Activated CD4-positive, alpha-beta T cell treated with anti-CD3 and anti-CD28 coated beads for 36 hours (primary cell): ENCODE measurements at places on chromosomes 1 and 21.

DNA sequence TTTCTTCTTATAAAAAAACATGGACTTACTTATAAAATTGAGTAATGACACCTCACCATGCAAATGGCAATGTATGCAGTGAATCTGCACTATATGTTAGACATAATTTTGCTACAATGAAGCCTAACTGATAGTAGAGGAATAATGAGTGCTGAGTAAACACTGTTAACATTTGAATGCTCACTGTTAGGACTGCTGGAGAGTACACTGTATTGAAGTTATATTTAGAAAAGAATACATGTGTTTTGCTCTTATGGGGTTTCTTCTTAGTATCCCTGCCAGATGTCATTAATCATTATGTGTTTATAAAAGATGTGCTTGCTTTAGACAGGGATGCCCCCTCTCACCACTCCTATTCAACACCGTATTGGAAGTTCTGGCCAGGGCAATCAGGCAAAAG, 111.1 kb upstream of the ZP4 start:
- no peak for DNase-seq

GRCh38 chr21:17196623-17197022, 316.2 kb upstream of the CXADR start:
- no peak for DNase-seq

DNA sequence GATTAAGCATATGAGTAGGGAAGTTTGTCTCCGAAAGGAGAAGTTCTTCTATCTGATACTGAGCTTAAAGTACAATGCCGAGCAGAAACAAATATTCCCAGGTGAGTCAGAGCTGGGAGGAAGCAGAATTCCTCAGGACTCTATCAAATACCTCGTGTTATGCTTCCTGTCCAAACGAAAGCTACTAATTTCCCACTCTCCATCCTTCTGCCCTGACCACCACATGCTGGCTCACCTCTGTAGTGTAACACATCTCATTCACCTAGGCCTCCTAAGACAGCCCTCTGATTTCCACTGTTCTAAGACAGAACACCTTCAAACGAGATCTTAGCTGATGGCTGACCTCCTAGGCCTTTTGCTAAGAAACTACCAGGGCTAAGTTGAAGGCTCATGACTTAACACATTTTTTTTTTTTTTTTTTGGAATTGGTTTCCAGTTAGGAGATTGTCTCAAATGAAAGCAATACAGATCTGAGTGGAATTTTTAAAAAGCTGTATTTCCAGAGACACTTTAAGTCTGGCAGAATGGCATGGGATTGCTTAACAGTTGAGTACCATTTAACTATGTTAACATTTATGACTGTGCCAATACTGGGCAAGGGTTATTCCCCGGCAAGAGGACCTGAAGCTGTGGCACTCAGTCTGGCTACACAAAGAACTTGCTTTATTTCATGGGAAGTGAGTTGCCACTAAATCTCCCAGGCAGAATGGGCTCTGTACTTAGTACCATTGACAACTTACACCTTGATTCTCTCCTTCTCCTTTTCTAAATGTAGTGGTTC, 583.4 kb downstream of the DPYD start:
- no peak for DNase-seq

DNA sequence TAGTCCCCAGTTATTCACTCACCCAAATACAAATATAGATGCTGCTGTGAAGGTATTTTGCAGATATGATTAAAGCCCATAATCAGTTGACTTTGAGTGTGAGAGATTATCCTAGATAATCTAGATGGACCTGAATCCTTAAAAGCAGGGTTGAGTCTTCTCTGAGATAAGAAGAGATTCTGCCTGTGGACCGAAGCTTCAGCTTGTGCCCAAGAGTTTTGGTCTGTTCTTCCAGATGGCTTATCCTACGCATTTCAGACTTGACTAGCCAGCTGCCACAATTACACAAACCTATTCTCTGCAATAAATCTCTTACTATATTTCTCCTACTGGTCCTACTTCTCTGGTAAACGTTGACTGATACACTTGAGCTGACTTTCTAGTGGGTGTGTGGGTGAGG, 145.1 kb downstream of the KCNJ6 start:
- DNase-seq, result no peak

- no peak for DNase-seq
These were observed 2.2 kb downstream of the ERRFI1 start for GRCh38 chr1:8023995-8024313.

GRCh38 chr21:29025328-29025713, 853 bp downstream of the USP16 start:
- DNase-seq, result peak; percentile 32

GRCh38 chr1:119220991-119221390, 80.5 kb upstream of the WARS2 start:
- no peak for DNase-seq

- DNase-seq, result no peak
These were observed 2.5 kb upstream of the DENND2D start for GRCh38 chr1:111202707-111203623.

DNA sequence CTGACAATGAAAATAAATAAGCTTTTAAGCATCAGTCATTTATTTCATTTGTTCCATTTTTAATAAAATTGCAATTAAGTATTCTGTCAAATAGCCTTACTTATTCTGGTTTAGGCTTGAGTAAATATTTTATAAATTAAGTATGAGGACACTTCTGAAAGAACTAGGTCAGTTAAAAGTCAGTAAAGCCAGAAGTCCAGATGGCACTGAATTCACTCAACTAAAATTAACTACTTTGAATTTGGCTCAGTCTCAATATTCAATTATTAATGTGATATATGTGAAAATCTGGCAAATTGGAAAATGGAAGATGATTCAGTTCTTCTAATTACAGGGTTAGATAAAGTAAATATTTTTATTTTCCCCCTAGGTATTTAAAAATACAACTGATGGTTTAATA, 174.2 kb downstream of the BRINP3 start:
- DNase-seq, result no peak

DNA sequence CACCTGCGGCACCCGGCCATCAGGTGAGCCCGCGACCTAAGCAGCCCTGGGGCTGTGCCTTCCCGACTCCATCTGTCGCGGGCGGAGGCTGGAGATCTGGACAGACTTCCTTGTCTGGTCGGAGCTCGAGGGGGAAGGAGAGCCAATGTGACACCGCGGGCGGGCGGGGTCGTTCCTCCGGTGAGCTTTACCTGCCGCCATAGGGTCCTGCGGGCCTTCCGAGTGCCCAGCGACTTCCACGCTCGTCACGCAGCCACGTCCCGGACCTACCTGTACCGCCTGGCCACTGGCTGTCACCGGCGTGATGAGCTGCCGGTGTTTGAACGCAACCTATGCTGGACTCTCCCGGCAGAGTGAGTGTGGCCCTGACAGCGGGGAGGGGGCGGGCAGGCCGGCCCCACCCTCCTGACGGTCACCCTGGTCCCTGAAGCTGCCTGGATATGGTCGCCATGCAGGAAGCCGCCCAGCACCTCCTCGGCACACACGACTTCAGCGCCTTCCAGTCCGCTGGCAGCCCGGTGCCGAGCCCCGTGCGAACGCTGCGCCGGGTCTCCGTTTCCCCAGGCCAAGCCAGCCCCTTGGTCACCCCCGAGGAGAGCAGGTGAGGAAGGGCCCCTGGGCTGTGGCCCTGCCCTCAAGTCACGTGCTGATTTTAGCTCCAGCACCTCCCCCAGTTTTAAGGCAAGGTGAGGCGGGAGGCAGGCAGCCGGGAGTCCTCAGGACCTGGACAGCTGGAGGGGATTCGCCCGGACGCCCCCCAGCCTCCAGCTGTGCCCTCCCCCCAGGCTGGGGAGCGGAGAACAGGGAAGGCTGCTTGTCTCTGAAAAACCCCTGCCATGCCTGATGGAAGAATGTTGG, 1.1 kb downstream of the PUSL1 start:
- peak; percentile 36 for DNase-seq

GRCh38 chr1:234398849-234399381, 25.7 kb downstream of the COA6 start:
- DNase-seq, result no peak

GRCh38 chr1:182656842-182657397, 27.5 kb downstream of the RGS8 start:
- no peak for DNase-seq

- no peak for DNase-seq
These were observed 25.7 kb downstream of the CNST start for GRCh38 chr1:246591958-246592357.

DNA sequence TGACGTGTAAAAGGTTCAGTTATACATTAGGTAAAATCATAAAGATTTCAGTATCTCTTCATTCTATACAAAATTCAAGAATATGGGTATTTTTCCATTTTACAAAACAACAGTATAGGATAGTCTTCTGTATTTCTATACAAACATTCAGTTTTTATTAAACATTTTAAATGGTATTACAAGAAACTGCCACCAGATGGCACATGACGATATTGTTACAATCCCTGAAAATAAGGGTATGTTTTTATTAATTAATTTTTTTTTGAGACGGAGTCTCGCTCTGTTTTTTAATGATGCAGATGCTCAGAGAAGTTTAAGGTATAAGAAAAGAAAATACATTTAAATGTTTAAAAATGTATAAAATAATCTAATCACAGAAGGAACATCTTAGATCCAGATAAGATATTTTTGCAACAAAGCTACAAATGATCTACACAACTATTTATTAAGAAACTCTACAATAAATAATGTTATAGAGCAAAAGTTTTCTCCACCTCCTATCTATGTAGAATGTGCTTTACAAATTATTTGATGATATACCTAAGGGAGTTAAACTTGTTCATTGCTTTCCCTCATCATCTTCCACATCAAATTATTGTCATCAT, 23.5 kb upstream of the RSBN1 start:
- DNase-seq, result no peak

- DNase-seq, result no peak
These were observed 275.8 kb downstream of the VAV3 start for GRCh38 chr1:107689159-107689558.

- DNase-seq, result no peak
These were observed 282.0 kb downstream of the PTPRU start for GRCh38 chr1:29518183-29518835.

DNA sequence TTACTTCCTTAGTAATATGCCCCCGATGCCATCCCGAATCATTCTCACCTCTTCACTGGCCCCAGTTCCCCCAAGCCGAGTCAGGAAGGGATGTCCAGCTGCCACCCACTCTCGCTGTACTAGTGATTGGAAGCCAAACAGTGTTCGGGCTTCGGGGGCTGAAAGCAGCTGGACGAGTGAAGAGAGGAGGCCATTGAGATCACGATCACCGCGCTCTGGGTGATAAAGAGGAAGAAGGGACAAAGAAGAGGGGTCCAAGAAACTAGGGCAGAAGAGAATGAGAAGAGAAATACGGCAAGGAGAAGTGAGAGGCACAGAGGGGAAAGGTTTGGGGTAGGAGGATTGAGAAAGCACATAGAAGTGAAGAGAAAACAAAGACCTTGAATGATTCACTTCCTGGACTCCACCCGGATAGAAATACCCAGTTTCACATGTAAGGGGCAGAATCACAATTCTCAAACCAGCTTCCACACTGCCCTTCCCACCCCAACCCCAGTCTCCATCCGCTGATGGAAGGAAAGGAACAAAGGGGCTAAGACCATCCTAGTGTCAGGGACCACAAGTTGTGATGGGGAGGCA, 3.7 kb upstream of the SF3B4 start:
- no peak for DNase-seq

DNA sequence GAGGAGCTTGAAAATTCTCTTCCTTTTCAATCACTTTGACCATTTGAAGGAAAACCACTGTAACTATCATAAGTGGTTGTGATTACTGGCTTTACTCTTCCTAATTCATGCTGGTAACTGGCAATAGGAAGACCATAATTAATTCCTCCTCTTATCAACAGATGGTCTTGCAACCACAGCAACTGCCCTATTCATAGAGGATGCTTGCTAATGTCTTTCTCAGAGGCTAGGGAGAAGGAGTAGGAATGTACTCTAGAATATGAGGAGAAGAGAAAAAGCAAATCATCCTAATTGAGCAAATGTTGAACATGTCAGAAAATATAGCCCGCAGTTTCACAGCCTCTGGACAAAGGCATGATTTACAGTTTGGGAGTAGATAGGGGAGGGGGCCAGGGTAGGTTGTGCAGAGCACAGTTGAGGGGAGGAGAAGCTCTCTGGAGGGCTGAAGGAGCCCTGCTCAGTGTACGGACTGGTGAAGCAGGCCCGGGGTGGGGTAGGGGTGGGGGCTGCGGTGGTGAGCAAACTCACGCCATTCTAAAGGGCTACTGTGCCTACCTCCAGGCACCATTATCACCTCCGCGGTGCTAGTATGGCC, 192.9 kb downstream of the PCP4 start:
- DNase-seq, result no peak

GRCh38 chr21:35007348-35007747, 41.8 kb downstream of the RUNX1 start:
- DNase-seq, result no peak

DNA sequence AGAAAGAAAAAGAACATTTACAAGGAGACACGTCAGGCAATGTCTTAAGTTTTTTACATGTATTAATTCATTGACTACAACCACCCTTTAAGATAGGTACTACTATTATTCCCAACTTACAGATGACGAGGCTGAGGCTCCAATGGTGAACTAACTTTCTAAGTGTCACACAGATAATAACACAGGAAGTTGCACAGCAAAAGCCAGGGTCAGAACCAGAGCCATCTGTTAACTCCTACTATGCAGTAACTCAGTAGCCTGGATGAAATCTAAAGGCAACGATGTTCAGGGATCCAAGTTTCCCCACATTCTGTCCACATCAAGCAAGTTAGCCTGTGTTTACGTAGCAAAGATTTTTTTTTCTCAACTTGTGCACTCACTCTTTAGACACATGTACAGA, 371.7 kb downstream of the PTPRC start:
- no peak for DNase-seq

DNA sequence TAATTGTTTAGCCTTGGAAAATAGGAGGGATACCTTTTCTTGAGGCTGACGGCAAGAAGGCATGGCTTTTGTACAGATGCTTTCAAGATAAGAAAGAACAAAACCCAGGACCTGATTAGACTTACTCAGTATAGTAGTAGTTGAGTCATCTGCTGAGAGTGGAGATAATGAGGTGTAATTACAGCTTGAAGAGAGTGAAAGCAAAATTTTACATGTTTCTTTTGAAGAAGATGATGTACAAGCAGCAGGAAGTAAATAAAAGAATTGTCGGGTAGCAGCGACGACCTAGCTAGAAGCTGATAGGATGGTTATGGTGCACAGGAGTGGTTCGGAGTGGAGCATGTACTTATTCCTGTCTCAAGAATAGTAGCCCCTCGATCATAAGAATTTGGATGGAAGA, 6.6 kb downstream of the ANGPTL1 start:
- no peak for DNase-seq

- DNase-seq, result no peak
These were observed 5.1 kb downstream of the PAFAH2 start for GRCh38 chr1:25992689-25993171.

DNA sequence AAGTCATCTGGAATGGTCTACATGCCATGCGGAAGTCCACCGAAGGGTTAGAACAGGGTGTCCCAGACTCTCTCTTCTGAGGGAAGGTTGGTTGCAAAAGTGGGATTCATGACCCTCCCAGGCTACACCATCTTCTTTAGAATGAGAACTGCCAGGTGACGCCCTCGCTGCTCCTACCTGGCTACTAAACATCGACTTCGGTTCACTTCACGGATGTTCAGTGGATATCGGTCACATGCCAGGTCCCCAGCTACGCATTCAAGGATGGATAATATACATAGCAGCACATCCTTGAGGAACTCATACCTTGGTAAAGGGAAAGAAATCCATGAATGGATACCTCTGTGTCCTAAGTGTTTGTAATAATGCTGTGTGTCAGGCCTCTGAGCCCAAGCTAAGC, 3.3 kb upstream of the OPTC start:
- DNase-seq, result no peak
